ENCODE measurements at places on chromosomes 2 and 18. TPM values are rescaled to one million over a fixed set of nuclear protein-coding genes. Genes with fewer than 3 reads are reported as not detected.

Gene ANKMY1
- total RNA-seq, result 17.9 TPM

- no peaks in the 10 kb centered on the region for H3K4me1 ChIP-seq
- DNase-seq, result no peak
- H3K4me3 ChIP-seq, result no peak overlapping the region
Measured at GRCh38 chr18:35426786-35427185, 49.6 kb upstream of the ZNF396 start.

- H3K27ac ChIP-seq, result no peak overlapping the region
- no peaks in the 10 kb centered on the region for H3K4me1 ChIP-seq
- no peaks in the 10 kb centered on the region for H3K27me3 ChIP-seq
Measured at GRCh38 chr2:231909631-231910030, 16.6 kb downstream of the NPPC start.

- H3K36me3 ChIP-seq, result no peaks in the 10 kb centered on the region
- H3K27ac ChIP-seq, result no peak within 1 kb of the TSS
- DNase-seq, result peak; percentile 71
- peaks cover 24% of the 10 kb centered on the region for H3K4me1 ChIP-seq
- H3K27me3 ChIP-seq, result no peaks in the 10 kb centered on the region
Measured at GRCh38 chr2:232633413-232634205, at the start of gene EFHD1. EFHD1 (plus strand) TSS chr2:232633604; CDS start chr2:232633705, 101 bp downstream.

GRCh38 chr2:232873909-232874641 lies 4.0 kb downstream of the SNORC start:
- no peaks in the 10 kb centered on the region for H3K27me3 ChIP-seq
- no peaks in the 10 kb centered on the region for H3K36me3 ChIP-seq
- no peak overlapping the region for H3K4me3 ChIP-seq
- no peak for DNase-seq
- peaks cover 14% of the 10 kb centered on the region for H3K4me1 ChIP-seq

GRCh38 chr2:66433945-66434678 lies 813 bp upstream of the MEIS1 start:
- peaks cover 10% of the 10 kb centered on the region for H3K4me1 ChIP-seq
- H3K27ac ChIP-seq, result peak overlapping the region; percentile 95
- peak; percentile 78 for DNase-seq
- H3K4me3 ChIP-seq, result peak overlapping the region; percentile 89

- DNase-seq, result no peak
- H3K4me3 ChIP-seq, result no peak overlapping the region
- peak overlapping the region; percentile 26 for H3K27ac ChIP-seq
- no peaks in the 10 kb centered on the region for H3K27me3 ChIP-seq
- H3K4me1 ChIP-seq, result peaks cover 88% of the 10 kb centered on the region
Measured at GRCh38 chr2:54577944-54578647, 122.0 kb downstream of the SPTBN1 start.

Measured in body of pancreas (tissue), 4 donors.